Anterior cingulate cortex (tissue), 58 donors: ENCODE measurements at places on chromosomes 7 and 10.
A peak's percentile ranks its signal among the peaks of the same experiment; 100 is the strongest.

GRCh38 chr7:47095946-47096345 is 486.0 kb downstream of the TNS3 start:
- DNase-seq: no peak

- DNase-seq: peak; percentile 5
These were observed 43.8 kb downstream of the CYTH3 start for GRCh38 chr7:6228361-6229229.

GRCh38 chr7:116404389-116404788 is 95.1 kb upstream of the CAV2 start:
- DNase-seq: no peak

- DNase-seq: no peak
These were observed 89.6 kb downstream of the AUTS2 start for GRCh38 chr7:69687739-69688433.

DNA sequence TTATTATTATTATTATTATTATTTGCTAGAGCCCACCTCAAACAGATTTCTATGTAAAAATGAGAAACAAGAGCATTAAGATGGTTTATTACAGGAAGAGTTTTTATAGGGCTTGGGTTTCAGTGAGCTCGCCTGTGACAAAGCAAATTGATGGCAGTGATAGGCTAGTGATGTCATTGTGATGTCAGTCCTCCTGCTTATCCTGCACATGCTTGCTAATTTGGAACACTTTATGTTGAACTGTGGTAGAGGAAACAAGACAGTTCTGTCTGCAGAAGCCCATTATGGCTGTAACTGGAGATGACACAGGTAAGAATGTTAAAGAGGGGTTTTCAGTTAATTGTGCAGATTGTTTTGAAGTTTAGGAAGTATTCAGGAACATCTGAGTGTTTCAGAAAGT is 68.3 kb downstream of the CREM start:
- no peak for DNase-seq

DNA sequence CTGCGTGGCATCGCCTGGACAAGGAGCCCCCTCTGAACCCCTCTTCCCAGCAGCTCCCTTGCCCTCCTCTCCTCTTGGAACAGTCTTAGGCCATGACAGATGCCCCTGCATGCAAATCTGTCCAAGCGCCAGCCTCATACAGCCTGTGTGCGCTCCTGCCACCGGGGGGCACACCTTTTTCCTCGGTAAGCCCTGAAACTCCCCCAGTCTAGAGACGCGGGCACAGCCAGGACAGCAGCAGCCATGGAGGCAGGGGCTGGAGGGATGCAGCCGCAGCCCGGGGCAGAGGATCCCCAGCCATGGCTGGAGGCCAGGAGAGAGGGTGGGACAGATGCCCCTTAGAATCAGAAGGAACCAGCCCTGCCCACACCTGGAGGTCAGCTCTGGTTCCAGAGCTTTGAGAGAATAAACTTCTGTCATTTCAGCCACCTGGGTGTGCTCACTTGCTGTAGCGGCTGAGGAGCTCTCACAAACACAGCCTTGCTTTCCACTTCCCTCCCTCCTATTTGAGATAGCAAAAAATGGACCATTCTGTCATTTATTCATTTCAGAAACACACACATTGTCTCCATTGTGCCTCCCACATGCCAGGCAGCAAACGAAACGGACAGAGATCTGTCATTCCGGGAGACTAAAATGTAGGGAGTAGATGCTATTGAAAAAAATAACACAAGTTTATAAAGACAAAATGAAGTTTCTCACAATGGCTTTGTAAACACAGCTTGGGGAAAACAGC is 241.5 kb downstream of the WDR37 start:
- DNase-seq: no peak
